ENCODE measurements at places on chromosomes 12 and 14.

DNA sequence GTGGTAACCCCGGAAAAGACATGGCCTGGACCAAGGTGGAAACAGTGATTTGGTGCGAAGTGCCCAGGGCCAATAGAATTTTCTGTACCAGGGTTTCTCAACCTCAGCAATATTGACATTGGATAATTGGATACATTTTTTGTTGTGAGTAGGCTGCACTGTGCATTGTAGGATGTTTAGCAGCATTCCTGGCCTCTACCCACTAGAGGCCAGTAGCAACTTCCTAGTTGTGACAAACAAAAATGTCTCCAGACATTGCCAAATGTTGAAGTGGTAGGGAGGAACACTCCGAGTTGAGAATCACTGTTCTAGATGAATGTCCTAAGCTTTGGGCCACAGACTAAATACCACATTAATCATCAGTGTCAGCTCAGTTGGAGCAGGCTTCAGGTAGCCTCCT lies 6.2 kb upstream of the CGRRF1 start:
- no peak for DNase-seq
- H3K27me3 ChIP-seq, result no peaks in the 10 kb centered on the region
- no peaks in the 10 kb centered on the region for H3K4me1 ChIP-seq
- H3K27ac ChIP-seq, result no peak overlapping the region

GRCh38 chr14:104446611-104447010 lies 133.0 kb upstream of the C14orf180 start:
- no peak overlapping the region for H3K4me3 ChIP-seq
- peaks cover 17% of the 10 kb centered on the region for H3K27me3 ChIP-seq
- no peaks in the 10 kb centered on the region for H3K36me3 ChIP-seq
- no peak for DNase-seq

- H3K27ac ChIP-seq, result no peak overlapping the region
- no peaks in the 10 kb centered on the region for H3K4me1 ChIP-seq
- H3K27me3 ChIP-seq, result peaks cover 14% of the 10 kb centered on the region
- no peak for DNase-seq
- no peak overlapping the region for H3K4me3 ChIP-seq
Observed at GRCh38 chr14:89000007-89000942, 175.8 kb downstream of the TTC8 start.

- H3K27ac ChIP-seq, result no peak overlapping the region
- H3K36me3 ChIP-seq, result no peaks in the 10 kb centered on the region
- H3K27me3 ChIP-seq, result no peaks in the 10 kb centered on the region
Observed at GRCh38 chr12:28558250-28558649, 368.0 kb downstream of the CCDC91 start.

- H3K27ac ChIP-seq, result no peak overlapping the region
- H3K27me3 ChIP-seq, result no peaks in the 10 kb centered on the region
- H3K4me3 ChIP-seq, result no peak overlapping the region
- no peaks in the 10 kb centered on the region for H3K36me3 ChIP-seq
- no peak for DNase-seq
Observed at GRCh38 chr14:68623307-68623706, 169.6 kb downstream of the ZFP36L1 start.

GRCh38 chr12:45339035-45339434 lies 123.1 kb downstream of the ANO6 start:
- no peak overlapping the region for H3K27ac ChIP-seq
- no peak for DNase-seq
- peaks cover 4% of the 10 kb centered on the region for H3K36me3 ChIP-seq
- no peaks in the 10 kb centered on the region for H3K4me1 ChIP-seq
- no peaks in the 10 kb centered on the region for H3K27me3 ChIP-seq
- no peak overlapping the region for H3K4me3 ChIP-seq

GRCh38 chr12:89023936-89024335 lies 328.4 kb downstream of the DUSP6 start:
- H3K4me1 ChIP-seq, result peaks cover 5% of the 10 kb centered on the region
- no peaks in the 10 kb centered on the region for H3K27me3 ChIP-seq
- no peak overlapping the region for H3K4me3 ChIP-seq
- H3K36me3 ChIP-seq, result no peaks in the 10 kb centered on the region

DNA sequence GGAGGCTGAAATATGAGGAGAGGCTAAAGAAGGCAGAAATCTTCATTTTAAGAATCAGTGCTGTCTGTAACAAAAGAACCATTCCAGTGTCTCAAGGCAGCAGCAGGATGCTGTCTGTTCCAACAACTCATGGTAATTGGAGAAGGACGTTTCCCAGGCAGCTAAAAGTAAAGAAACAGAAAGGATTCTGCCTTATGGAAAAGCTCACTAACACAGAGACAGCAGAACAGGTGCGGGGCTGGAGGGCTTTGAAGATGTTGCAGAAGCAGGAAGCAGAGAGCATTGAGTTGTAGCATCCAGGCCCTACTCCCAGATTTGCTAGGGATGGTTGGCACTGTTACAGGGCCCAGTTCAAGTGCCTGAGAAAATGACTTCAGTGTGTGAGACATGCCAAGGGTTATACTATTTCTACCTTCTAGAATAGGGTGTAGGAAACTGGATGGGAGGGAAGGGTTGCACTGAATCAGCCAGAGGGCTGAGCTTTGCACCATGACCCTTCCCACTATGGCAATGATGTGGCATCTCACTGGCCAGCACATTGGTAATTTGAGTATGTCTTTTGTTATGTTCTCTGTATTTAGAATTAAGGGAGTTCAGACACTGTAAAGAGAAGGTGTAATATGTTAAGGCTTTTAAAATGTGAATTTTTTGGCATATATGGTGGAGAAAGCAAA lies 160.0 kb upstream of the FBXO33 start:
- H3K4me1 ChIP-seq, result no peaks in the 10 kb centered on the region
- H3K27ac ChIP-seq, result no peak overlapping the region
- H3K4me3 ChIP-seq, result no peak overlapping the region
- no peaks in the 10 kb centered on the region for H3K36me3 ChIP-seq
- no peak for DNase-seq
- no peaks in the 10 kb centered on the region for H3K27me3 ChIP-seq

- H3K27me3 ChIP-seq, result no peaks in the 10 kb centered on the region
- no peaks in the 10 kb centered on the region for H3K4me1 ChIP-seq
- H3K36me3 ChIP-seq, result no peaks in the 10 kb centered on the region
- H3K4me3 ChIP-seq, result no peak overlapping the region
Observed at GRCh38 chr14:26320886-26321285, 276.9 kb downstream of the NOVA1 start.

DNA sequence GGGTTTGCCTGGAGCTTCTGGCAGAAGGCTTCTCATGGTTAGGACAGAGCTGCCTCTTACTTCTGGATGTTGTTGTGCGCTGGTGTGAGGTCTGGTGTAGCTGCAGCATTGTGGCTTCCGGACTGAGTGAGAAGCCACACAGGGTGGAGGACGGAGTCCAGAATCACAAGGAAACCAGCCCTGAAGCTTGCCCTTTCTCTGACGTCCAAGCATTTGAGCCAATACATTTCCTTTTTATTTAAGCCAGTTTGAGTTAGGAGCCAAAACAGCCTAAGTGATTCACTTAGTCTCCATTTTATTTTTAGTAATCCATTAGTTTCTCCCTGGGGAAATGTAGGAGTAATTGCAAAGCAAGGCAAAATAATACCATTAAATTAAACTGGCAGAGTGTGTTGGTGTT lies 402.4 kb upstream of the RGS6 start:
- H3K27me3 ChIP-seq, result no peaks in the 10 kb centered on the region
- H3K27ac ChIP-seq, result no peak overlapping the region
- H3K36me3 ChIP-seq, result peaks cover 5% of the 10 kb centered on the region

DNA sequence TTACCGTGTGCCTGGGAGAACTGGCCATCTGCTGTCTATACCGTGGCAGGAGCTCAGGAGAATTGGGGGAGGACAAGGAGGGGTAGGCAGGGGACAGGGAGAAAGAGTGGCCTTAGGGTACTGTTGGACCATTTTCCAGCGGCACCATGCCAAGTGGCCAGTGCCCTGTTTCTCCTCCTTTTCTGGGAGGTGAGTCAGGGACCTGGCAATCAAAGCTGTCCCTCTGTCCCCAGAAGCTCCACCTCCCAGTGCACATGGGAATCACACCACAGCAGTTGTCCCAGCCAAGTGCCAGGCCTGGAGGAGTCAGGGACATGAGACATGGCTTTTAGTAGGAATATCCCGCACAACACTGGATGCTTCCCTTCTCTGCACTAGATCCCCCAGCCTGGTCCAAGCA lies 118.0 kb downstream of the GCH1 start:
- no peak for DNase-seq
- H3K4me1 ChIP-seq, result no peaks in the 10 kb centered on the region
- no peak overlapping the region for H3K4me3 ChIP-seq
- no peak overlapping the region for H3K27ac ChIP-seq

GRCh38 chr14:34460841-34461240 lies 1.2 kb downstream of the SPTSSA start:
- H3K4me3 ChIP-seq, result no peak overlapping the region
- no peaks in the 10 kb centered on the region for H3K27me3 ChIP-seq
- no peak overlapping the region for H3K27ac ChIP-seq
- no peaks in the 10 kb centered on the region for H3K36me3 ChIP-seq
- no peak for DNase-seq
- peaks cover 12% of the 10 kb centered on the region for H3K4me1 ChIP-seq

DNA sequence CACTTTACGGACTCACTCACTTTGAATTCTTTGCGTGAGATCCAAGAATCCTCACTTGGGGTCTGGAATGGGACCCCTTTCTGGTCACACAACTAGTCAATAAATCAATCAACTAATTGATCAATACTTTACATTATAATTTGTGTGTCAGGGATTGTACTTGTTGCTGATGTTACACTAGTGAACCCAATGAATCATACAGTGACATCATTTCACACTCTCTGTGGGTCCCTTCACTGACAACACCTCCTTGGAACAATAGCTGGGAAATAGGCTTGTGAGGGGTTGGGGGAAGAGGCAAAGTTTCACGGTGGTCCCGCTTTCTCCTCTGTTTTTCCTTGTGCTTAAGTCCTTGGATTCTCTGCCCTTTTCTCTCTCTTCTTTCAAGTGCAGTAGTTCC lies 35.0 kb downstream of the TPH2 start:
- no peak overlapping the region for H3K27ac ChIP-seq
- no peak overlapping the region for H3K4me3 ChIP-seq
- no peaks in the 10 kb centered on the region for H3K36me3 ChIP-seq
- no peaks in the 10 kb centered on the region for H3K4me1 ChIP-seq
- no peaks in the 10 kb centered on the region for H3K27me3 ChIP-seq
- DNase-seq, result no peak

DNA sequence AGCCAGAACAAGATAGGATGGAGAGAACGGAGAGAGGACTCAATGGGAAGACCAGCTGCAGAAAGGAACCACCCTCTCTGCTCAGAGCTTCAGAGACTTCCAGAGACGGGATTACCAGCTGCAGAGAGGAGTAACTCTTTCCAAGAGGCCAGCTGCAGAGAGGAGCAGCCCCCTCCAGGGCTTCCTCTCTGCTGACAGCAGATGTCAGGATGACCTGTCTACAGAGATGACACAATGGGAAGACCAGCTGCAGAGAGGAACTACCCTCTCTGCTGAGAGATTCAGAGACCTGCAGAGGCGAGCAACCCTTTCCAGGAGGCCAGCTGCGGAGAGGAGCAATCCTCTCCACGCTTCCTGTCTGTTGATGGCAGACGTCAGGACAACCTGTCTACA lies 61.8 kb downstream of the KLRG1 start:
- H3K4me1 ChIP-seq, result peaks cover 9% of the 10 kb centered on the region
- no peak for DNase-seq
- H3K4me3 ChIP-seq, result no peak overlapping the region
- H3K27ac ChIP-seq, result no peak overlapping the region
- no peaks in the 10 kb centered on the region for H3K27me3 ChIP-seq
- peaks cover 21% of the 10 kb centered on the region for H3K36me3 ChIP-seq

GRCh38 chr12:66620688-66621087 lies 58.2 kb downstream of the GRIP1 start:
- no peaks in the 10 kb centered on the region for H3K36me3 ChIP-seq
- H3K4me1 ChIP-seq, result no peaks in the 10 kb centered on the region
- no peaks in the 10 kb centered on the region for H3K27me3 ChIP-seq
- H3K4me3 ChIP-seq, result no peak overlapping the region
- DNase-seq, result no peak
- H3K27ac ChIP-seq, result no peak overlapping the region

DNA sequence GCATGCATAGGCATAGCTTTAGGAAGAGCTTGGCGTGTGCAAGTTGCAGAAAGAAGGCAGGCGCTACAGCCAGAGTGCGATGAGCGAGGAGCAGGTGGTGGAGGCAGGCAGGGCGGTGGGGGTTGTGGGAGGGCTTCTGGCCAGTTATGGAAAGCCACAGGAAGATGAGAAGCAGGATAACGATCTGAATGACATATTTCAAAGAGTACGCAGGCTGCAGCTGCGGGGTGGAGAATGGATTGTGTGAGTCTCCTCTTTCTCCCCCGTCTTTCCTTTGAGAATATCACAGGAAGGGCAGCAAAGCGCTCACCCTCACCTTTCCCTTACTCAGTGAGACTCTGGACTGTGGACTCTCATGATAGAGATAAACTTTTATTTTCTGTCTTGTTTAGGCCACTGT lies 48.7 kb upstream of the PLXNC1 start:
- peaks cover 19% of the 10 kb centered on the region for H3K4me1 ChIP-seq
- no peak for DNase-seq
- no peaks in the 10 kb centered on the region for H3K27me3 ChIP-seq
- no peak overlapping the region for H3K27ac ChIP-seq
- no peak overlapping the region for H3K4me3 ChIP-seq

- peaks cover 13% of the 10 kb centered on the region for H3K36me3 ChIP-seq
- no peak for DNase-seq
- H3K4me3 ChIP-seq, result no peak overlapping the region
- H3K4me1 ChIP-seq, result peaks cover 13% of the 10 kb centered on the region
- no peaks in the 10 kb centered on the region for H3K27me3 ChIP-seq
Observed at GRCh38 chr14:75989134-75989533, 3.6 kb downstream of the IFT43 start.

DNA sequence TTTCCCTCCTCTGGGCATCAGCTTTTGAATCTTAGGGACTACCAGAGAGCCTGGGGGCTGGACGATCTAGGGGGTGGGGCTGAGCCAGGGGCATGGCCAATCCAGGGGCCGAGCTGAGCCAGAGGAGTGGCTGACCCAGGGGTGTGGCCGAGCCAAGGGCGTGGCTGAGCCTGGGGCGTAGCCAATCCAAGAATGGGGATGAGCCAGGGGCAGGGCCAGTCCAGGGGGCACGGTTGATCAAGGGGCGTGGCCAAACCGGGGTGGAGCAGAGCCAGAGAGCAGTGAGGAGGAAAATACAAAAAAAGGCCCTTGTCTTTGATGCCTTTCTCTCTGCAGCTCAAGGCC lies 219.3 kb upstream of the NOS1 start:
- H3K36me3 ChIP-seq, result no peaks in the 10 kb centered on the region
- H3K4me1 ChIP-seq, result no peaks in the 10 kb centered on the region
- no peak for DNase-seq
- H3K27ac ChIP-seq, result no peak overlapping the region
- no peak overlapping the region for H3K4me3 ChIP-seq

Measured in CD4-positive, alpha-beta T cell (primary cell).